Right renal pelvis (tissue), 4 donors: ENCODE measurements at places on chromosomes 12 and 14.

DNA sequence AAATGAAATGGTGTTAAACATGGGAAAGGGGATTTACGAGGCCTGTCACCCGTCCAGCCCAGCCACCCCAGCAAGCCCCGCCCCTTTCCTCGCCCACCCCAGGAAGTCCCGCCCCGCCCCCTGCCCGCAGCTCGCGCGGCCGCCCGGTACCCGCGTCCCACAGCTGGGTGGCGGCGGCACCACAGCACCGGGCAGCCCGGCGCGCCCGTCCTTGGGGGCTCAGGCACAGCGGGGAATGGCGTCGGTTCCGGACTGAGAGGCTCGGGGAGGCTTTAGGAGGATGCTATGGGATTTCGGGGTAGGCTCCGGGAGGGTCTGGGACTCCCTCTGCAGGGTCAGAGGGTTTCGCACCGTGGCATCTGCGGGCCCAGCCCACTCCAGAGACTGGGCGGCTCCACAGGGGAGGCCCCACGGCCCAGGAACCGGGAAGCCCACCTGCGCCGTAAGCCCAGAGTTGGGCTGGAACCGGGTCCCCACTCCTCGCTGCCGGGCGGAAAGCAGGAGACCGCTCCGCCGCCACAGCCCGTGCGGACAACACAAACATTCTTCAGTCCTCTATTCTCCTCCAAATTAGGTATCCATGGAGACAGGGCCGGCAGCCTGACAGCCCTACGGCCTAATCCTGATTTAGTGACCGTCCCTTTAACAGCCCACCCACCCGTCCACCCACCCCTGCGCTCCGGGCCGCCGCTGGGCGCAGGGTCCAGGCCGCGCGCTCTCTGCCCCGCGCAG lies 1.4 kb downstream of the FIGNL2 start:
- DNase-seq: no peak

DNA sequence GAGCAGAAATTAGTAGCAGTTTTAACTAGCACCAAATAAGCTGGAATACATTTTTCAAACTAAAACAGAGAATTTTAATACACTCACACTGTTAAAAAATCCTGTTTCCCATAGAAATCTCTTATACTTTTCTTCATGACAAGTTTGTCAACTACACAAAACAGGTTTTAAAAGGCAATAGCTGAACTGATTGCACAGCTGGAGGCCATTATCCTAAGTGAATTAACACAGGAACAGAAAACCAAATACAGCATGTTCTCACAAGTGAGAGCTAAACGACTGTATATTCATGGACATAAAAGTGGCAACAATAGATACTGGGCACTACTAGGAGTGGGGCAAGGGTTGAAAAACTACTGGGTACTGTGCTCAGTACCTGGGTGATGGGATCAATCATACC lies 11.6 kb upstream of the HAL start:
- no peak for DNase-seq

DNA sequence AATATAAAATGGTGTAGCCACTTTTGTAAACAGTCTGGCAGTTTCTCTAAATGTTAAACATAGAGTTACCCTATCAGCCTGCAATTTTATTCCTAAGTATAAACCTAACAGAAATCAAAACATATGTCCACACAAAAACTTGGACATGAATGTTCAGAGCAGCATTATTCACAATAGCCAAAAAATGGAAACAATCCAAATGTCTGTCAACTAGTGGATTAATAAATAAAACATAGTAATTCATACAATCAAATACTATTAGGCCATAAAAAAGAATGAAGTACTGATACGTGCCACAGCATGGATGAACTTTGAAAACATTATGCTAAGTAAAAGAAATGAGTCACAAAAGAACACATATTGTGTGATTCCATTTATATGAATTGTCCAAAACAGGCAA lies 196.5 kb downstream of the NUAK1 start:
- no peak for DNase-seq

DNA sequence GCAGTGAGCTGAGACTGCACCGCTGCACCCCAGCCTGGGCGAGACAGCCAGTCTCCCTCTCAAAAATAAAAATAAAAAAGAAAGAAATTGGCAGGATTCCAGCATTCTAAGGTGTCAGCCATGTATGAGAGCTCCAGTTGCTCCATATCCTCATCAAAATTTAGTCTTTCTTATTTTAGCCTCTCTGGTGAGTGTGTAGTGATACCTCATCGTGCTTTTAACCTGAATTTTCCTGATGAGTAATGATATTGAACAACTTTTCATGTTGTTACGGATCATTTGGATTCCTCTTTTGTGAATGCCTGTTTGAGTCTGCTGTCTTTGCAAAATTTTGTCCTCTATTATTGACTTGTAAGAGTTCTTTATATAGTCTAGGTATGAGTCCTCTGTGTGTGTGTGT lies 28.5 kb downstream of the CCDC60 start:
- no peak for DNase-seq

DNA sequence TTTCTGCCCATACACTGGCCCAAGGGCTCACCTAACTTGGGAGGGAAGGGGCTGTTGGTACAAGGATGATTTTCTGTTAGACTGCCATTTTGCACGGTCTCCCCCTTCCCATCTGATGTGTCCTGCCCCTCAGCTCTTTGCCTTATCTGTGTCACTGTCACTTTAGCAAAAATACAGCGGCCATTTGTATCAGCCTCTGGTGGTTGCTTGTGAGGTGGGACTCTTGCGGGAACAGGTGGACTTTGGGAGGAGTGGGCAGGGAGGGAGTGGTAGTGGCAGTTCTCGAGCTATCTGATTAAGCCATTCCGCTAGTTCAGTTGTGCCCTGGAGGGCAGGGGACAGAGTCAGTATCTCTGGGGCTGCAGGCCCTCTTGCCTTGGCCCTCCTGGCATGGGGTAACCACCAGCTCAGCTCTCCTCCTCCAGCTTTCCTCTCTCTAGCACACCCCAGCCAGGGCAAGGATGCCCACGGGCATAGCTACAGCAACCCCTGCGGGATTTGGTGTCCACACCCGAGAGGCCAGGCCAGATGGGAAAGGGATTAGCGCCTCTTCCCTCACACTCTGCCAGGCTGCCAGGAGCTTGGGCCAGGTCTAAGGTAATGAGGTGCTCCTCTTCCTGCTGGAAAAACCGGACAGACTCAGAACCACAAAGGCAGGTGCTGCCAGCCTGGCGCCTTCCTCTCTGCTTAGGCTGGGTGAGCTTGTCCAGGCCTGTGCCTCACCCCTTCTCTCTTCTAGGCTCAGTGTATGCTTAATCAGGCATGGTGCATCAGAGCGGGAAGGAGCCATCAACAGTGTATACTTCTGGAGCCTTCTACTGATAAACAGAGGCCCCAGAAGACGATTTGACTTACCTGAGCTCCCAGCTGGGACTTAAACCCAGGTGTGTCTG lies 8.7 kb downstream of the SLC48A1 start:
- no peak for DNase-seq

DNA sequence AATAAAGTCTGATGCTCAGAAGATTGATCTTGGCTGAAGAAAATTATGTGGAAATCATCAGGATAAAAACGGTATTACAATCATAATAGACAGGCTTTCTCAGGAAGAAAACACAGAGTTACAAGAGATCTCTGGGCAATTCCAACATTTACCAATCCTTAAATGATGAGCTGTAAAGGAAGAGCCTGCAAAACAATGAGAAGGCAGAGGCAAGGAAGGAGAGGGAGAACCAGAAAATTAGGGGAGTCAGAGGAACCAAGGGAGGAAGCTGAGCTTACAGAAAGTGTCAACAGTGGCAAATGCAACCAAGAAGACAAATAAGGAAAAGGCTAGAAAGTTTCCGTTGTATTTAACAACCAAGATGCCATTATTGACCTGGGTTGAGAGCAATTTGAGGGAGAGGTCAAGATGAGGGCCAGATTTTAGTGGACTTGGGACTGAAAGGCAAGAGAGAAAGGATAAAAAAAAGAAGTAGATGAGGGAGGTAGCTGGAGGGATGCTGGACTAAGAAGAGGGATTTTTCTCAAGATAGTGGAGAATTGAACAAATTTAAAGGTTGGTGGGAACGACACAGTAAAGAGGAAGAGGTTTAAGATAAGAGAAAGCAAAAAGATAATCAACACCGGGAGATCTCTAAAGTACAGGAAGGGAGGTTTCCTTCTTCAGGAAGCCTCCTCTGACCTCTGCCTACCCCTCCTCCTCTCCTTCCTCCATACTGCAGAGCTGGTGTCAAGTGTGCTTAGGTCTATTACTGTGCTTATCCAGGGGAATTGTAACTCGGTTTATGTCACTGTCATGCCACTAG lies 116.9 kb downstream of the DUSP6 start:
- no peak for DNase-seq

- DNase-seq: no peak
These were observed 21.9 kb downstream of the OR6J1 start for GRCh38 chr14:22622255-22622654.

DNA sequence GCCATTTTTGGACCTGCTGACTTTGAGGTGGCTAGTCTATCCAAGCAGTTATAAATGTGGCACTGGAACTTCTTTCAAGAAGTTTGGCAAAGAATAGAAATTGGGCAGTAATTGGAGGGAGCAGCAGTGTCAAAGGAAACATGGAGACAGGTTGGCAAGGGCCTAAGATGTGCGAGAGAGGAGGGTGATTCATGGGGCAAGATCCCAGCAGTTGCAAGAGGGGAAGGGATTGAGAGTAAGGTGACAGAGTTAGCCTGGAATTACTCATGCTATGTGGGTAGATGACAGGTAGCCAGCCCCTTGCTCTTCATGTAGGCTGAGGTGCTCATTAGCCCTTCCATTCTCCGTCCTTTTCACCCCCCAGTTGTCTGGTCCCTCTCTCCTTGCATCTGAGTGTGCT lies 42.2 kb downstream of the FBXL14 start:
- no peak for DNase-seq

DNA sequence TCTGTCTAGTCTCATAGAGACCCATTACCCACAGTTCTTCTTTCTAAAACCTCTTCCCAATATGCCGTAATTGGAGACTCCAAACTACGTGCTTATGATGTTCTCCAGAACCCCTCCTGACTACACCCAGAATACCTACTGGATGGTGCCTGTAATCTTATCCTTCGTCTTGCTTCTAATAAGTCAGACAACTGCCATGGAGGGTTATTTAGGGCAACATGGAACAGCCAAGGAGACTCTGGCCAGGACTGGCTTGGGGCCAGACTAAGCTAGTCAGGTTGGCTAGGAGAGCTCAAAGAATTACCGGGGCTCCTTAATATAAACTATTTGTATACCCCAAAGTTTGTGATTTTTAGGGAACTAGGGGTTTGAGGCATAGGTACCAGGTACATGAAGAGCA lies 6.8 kb downstream of the PFKM start:
- DNase-seq: no peak

- no peak for DNase-seq
These were observed 4.2 kb downstream of the TMEM253 start for GRCh38 chr14:21105095-21105494.

- no peak for DNase-seq
These were observed 252.4 kb upstream of the CPNE8 start for GRCh38 chr12:39157696-39158342.

DNA sequence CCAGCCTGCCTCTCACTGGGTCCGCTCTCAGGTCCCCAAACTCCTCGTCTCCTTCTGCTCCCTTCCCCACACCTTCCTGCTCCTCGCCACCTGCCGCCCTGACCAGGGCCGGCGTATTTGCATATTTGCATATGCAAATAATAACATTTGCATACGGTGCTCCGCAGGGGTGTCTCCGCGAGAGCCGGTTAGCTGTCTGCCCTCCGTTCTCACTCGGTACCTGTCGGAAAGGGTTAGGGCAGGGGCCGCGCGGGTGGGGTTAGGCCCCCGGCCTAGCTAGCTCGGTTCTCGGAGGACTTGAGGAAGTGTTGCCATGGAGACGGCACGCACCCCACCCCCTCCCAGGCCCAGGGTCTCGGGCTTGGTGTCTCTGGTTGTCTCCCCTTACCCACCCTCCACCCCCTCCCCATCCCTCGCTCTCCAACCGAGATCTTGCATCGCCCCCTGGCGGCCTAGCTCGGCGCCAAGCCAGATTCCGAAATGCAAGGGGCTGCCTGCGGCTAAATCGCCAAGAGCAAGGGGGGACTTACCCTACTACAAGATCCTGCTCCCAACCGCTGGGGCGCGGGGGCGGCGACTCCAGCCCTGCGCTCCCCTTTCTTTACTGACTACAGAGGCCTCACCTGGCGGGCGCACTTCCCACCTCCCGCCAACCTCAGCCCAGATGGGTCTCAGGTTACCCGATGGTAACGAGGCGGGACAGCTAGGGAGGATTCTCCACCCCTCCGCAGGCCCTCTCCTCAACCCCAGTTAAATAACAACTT lies 8.1 kb downstream of the STAC3 start:
- no peak for DNase-seq

GRCh38 chr14:95469134-95469481 lies 47.3 kb downstream of the SYNE3 start:
- no peak for DNase-seq

DNA sequence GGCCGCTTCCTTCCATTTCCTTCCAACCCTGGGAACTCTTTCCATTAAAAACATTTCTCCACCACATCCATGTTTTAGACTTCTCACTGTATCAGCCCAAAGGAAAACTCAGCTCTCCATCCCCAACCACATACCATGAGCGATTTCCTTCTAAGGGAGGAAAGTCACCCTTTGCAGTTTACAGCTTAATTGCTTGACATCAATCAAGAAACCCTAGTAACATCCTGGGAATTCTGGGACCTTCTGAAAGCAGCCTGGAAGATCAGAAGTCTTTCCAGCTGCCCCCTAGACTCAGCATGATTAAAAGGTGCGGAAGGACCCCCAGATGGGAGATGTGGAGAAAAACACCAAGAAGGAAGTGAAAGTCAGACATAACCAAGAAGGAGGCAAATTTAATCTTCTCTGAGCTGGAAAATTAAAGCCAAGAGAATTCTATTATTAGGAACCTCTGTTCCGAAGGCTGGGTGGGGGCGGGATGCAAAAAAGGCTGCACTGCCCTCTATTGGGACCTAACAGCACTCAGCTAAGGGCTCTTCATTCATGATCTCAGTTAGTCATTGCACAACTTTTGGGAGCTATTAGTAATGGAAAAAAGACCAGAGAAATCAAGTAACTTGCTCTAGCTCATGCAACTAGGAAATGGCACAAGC lies 73.3 kb upstream of the PLXNC1 start:
- no peak for DNase-seq

- DNase-seq: no peak
These were observed 60.6 kb downstream of the PIWIL1 start for GRCh38 chr12:130398100-130398848.

GRCh38 chr14:59187802-59188460 lies 536 bp upstream of the DAAM1 start:
- no peak for DNase-seq
